T-helper 22 cell (primary cell): ENCODE measurements at places on chromosomes 3 and 15.

- DNase-seq: no peak
These were observed 31.7 kb downstream of the HMCES start for GRCh38 chr3:129310111-129311011.

DNA sequence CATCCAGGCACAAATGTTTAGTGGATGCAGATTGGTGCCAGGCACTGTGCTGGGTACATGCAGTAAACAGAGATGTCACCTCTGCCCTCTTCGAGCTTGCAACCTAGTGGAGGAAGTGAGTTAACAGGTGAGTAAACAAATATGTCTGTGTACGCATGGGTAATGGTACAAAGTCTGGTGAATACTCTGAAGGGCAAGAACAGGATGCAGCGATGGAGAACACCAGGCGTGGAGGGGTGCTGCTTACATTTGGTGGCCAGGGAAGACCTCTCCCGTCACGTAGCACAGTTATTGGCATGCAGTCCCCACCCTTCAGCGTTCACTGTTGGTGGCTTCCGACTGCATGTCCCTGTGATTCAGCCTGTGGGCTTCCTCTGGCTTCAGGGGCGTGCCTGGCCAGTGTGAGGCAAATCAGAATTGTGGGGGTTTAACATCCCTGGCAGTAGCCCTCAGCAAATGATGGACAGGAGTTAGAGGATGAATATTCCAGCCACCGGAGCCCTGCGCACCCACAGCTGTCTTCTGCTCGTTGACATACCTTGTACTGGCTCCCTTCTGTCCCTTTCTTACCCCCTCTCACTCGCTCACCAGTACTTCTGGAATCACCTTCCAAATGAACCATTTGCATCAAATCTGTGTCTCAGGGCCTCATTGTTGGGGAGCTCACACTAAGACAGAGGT lies 9.1 kb upstream of the HDAC11 start:
- DNase-seq: no peak

- no peak for DNase-seq
These were observed 32.1 kb upstream of the RFTN1 start for GRCh38 chr3:16545413-16546185.

GRCh38 chr15:72962054-72962702 lies 90.1 kb upstream of the NEO1 start:
- no peak for DNase-seq

DNA sequence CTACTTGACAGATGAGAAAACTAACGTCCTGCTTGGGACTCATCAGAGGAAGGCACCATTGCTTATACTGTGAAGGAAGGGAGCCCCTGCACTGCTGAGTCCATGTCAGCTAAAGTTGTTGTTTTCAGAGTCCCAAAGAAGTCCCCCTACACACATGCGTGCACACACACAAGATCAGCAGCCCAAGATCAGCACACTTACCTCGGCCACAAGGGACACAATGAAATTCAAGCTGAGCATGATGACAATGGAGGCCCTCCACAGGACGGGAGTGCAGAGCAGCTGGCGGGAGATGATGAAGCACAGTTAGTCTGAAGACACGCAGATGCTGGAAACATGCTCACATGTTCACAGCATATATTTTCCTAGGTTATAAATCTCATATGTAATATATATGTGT lies 28.6 kb upstream of the ATP13A5 start:
- DNase-seq: no peak
